Astrocyte (in vitro differentiated cells and primary cell): ENCODE measurements at places on chromosomes 7 and 10.

GRCh38 chr7:73704640-73705550 is 14.6 kb downstream of the STX1A start:
- DNase-seq = peak; percentile 79

DNA sequence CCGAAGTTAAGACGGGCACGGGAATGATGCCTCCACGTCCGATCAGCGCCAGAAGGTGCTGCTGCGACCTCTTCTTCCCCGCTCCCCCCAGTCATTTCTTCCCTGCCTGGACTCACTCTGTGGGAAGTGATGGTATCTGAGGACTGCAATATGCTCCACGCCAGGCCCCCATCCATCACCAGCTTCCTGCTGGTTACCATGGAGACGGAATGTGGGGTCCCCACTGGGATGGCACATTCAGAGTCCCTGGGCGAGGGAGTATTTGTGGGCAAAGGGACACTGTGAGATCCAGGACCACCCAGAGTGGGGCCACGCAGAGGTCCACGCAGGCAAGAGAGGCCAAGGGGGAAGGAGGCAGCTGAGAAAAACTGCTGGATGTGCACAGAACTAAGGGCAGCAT is 39.7 kb downstream of the CARD11 start:
- DNase-seq = no peak

DNA sequence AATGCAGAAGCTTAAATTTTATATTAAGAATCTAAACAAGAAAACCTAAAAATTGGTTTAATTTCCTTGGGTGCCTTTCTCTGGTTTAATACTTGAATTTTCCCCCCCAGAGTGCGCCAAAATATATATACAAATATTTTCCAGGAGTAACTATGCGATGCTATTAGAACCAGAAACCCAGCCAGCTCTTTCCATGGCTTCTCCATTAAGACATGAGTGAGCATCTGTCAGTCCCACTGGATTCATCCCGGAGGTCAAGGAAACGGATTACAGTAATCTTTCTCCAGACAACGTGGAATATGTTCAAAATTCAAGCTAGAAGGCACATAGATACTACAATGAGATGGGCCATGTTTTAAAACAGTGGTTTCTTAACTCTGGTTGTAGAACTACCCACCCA is 148.8 kb downstream of the TAX1BP1 start:
- no peak for DNase-seq

DNA sequence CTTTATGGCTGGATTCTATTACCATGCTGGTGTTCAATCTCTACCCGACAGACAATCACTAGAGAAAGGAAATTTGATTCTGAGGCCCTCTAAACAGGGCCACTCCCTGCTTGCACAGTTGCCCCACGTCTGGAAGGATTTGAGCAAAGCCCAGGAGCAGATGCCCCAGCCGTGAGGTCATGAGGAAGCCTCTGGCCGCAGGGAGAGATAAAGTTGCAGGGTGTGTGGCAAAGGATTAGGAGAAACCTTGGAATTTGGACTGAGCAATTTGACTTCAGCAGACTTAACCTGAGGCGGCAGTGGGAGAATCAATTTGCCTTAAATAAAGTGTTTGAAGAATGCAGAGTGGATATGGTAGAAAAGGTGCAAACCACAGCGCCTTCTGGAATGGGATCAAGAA is 40.2 kb upstream of the KLF6 start:
- peak; percentile 84 for DNase-seq

DNA sequence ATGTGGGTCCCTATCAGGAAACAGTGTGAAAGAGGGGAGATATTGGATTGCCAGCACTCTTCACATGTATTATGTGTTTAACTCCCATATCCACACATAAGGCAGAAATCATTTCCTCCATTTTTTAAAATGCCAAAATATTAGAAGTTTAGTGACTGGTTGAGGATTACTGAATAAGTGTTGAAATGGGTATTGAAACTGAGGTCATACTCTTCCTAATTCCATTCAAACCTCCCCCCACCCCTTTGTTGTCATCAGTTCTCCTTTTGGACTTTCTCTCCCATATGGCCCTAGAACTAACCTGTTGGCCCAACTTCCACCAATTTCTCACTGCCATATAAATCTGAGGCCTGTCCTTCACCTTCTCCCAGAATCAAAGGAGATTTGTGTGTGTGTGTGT is 81.6 kb downstream of the EVX1 start:
- no peak for DNase-seq

DNA sequence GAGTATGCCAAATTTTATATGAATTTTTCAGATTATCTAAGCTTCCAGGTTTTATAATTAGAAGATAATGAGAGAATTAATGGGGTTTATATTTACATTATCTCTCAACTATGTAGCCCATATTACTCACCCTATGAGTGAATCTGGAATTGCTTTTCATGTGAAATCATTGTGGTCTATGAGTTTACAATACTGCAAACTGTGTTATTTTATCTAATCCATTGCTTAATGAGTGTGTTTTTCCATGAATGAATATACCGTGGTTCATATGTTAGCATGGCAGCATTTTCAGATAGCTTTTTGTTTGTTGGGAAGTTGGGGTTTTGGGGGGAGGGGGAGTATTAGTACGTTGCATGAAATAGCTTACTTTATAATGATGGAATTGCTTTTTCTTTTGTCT is 44.5 kb downstream of the FGFBP3 start:
- peak; percentile 29 for DNase-seq
